ENCODE measurements at places on chromosomes 1 and 21.

- no peak for DNase-seq
Observed at GRCh38 chr1:217012659-217013058, 289.4 kb upstream of the ESRRG start.

DNA sequence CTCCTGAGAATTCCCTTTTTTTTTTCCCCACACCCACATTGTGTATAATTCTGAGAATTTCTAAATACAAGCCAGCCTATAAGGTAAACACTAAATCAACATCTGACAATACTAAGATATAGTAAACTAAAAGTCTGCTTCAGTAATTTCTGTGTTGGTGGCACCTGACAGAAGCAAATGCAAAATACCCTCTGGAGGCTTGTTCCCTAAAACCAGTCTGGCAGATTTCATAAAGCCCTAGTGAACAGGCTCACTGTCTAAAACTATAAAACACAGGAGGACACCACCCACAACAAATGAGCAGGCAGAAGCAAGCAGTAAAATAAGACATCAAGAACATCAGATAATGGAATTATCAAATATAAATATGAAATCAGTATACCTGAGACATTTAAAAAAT, 11.5 kb downstream of the TRIM33 start:
- no peak for DNase-seq

GRCh38 chr21:42248783-42249597, 30.1 kb downstream of the ABCG1 start:
- DNase-seq, result no peak

DNA sequence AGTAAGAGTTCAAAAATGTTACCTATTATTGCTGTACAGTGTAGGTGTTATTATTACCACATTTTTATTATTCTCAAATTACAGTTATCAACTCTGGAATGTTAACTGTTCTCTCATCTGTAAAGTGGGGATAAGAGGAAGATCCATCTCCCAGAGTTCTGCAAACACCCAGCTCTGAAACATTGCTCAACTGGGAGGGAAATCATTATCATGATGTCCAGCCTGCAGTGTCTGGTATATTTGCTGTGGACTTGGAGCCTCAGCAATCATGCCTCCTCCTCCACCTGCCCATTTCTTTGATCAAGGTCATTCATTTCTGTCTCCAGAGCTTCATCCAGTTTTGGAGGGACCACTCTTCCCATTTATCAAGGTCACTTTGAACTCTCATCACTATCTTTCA, 39.4 kb downstream of the C8A start:
- DNase-seq, result no peak
